T-cell (primary cell): ENCODE measurements at places on chromosomes 12 and 14. TPM values are rescaled to one million over a fixed set of nuclear protein-coding genes. Genes with fewer than 3 reads are reported as not detected.

GRCh38 chr14:58813745-58814144 is 176.0 kb downstream of the DACT1 start:
- no peak overlapping the region for H3K27ac ChIP-seq
- no peaks in the 10 kb centered on the region for H3K36me3 ChIP-seq
- no peak overlapping the region for H3K4me3 ChIP-seq
- H3K27me3 ChIP-seq = peaks cover 3% of the 10 kb centered on the region

- no peaks in the 10 kb centered on the region for H3K27me3 ChIP-seq
- H3K36me3 ChIP-seq = no peaks in the 10 kb centered on the region
- no peaks in the 10 kb centered on the region for H3K4me1 ChIP-seq
- H3K4me3 ChIP-seq = no peak overlapping the region
- no peak for DNase-seq
Observed at GRCh38 chr12:650983-651382, 12.3 kb downstream of the NINJ2 start.

- H3K27ac ChIP-seq = no peak overlapping the region
- DNase-seq = no peak
- peaks cover 3% of the 10 kb centered on the region for H3K36me3 ChIP-seq
Observed at GRCh38 chr12:119666900-119667576, 895 bp upstream of the PRKAB1 start.

Gene ETV6
- 35.4 TPM for total RNA-seq

Gene PAH
- 0.82 TPM for total RNA-seq

Gene SAMD15
- 0.40 TPM for total RNA-seq

Gene HVCN1
- 6.0 TPM for total RNA-seq

GRCh38 chr12:113874999-113875561 is 91.0 kb downstream of the RBM19 start:
- H3K4me1 ChIP-seq = no peaks in the 10 kb centered on the region
- no peaks in the 10 kb centered on the region for H3K27me3 ChIP-seq
- H3K4me3 ChIP-seq = no peak overlapping the region
- no peak overlapping the region for H3K27ac ChIP-seq
- DNase-seq = no peak
- peaks cover 25% of the 10 kb centered on the region for H3K36me3 ChIP-seq

DNA sequence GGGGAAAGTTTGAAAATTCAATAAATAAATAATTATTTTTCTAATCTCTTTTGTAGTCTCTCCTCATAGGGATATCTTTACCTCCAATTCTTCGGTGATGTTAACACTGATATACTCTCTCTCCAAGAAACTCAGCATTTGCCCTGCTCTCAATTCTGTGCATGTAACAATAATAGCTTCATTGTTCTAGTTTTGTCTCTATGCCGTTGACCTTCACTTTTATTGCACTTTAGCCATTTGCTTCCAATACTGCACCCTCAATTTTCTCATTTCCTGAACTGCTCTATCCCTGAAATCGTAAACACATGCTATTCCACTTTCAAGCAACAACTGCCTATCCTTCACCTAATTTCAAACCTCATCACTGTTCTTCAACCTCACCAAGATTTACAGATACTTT is 645.0 kb downstream of the C12orf50 start:
- no peak for DNase-seq
- H3K27me3 ChIP-seq = no peaks in the 10 kb centered on the region
- no peak overlapping the region for H3K4me3 ChIP-seq
- no peak overlapping the region for H3K27ac ChIP-seq

- H3K4me1 ChIP-seq = no peaks in the 10 kb centered on the region
- H3K27ac ChIP-seq = no peak overlapping the region
- H3K27me3 ChIP-seq = peaks cover 2% of the 10 kb centered on the region
- H3K4me3 ChIP-seq = no peak overlapping the region
- no peak for DNase-seq
Observed at GRCh38 chr14:74349757-74350156, 1.5 kb downstream of the VRTN start.

- H3K27ac ChIP-seq = no peak overlapping the region
- no peak overlapping the region for H3K4me3 ChIP-seq
- H3K4me1 ChIP-seq = no peaks in the 10 kb centered on the region
- H3K27me3 ChIP-seq = no peaks in the 10 kb centered on the region
- H3K36me3 ChIP-seq = no peaks in the 10 kb centered on the region
- no peak for DNase-seq
Observed at GRCh38 chr14:86815341-86815740, 1177.6 kb downstream of the GALC start.

Gene E2F7
- 0.20 TPM for total RNA-seq

DNA sequence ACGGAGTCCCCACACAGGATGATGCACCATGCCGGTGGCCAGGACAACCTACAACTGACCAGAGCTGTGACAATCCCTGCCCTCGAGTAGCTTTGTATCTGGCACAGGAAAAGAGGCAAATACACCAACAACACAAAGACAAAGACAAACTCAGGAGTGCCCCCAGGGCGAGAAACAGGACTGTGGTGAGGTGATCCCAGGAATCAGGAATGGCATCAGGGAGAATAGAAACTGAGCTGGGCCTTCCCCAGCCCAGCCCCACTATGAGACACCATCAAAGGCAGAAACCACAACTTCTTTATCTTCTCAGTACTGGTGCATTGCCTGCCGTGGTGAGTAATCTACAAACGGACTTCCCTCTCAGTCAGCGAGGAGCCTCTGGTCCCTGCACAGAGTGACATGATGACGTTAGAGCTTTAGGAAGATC is 157.7 kb downstream of the TTC7B start:
- H3K36me3 ChIP-seq = no peaks in the 10 kb centered on the region
- no peaks in the 10 kb centered on the region for H3K27me3 ChIP-seq
- no peak for DNase-seq
- no peak overlapping the region for H3K27ac ChIP-seq
- H3K4me1 ChIP-seq = peaks cover 3% of the 10 kb centered on the region

DNA sequence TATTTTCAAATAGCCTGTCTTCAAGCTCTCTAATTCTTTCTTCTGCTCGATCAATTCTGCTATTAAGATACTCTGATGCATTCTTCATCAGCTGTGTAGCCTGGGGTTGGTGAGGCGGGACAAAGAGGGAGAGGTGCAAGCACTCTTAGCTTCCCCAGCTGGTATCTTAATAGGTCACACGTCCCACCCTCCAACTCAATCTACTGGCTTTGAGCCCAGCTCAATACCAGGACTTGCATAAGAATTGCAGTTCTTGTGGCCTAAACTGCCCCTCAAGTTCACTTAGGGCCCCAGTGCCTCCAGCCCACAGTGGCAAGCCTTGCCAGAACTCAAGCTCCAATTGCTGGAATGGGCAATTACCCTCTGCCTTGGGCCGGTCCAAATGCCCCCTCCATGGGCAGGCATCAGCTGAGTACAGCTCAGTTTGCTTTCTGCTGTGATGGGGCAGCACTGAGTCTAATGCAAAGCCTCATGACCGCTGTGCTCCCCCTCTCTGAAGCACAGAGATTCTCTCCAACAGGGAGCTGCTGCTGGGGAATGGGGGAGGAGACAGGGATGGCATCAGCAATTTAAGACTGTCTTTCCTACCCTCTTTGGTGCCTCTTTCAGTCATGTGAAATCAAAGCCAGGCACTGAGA is 5.6 kb upstream of the SPATA7 start:
- DNase-seq = no peak
- H3K27ac ChIP-seq = no peak overlapping the region
- H3K4me1 ChIP-seq = no peaks in the 10 kb centered on the region
- H3K4me3 ChIP-seq = no peak overlapping the region
- no peaks in the 10 kb centered on the region for H3K36me3 ChIP-seq
- no peaks in the 10 kb centered on the region for H3K27me3 ChIP-seq

Gene HDAC7
- 142 TPM for total RNA-seq

DNA sequence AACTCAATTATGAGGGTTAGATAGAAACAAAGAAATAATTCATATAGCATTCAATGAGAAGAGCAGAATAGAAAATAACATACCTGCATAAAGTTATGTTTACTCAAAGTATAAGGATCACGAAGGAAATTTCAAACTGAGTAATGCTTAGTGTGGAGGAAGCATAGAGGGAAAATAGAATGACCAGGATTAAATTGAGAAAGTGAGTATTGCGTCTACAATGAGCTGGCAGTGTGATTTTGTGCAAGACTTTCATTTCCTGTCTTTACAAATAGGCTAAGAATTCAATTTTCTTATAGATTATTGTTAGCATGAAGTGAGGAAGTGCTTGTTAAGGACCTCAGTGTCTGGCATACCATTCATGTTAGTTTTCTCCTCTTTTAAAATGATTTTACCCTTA is 12.0 kb downstream of the ADGRD1 start:
- H3K27me3 ChIP-seq = peaks cover 15% of the 10 kb centered on the region
- no peak overlapping the region for H3K27ac ChIP-seq
- H3K4me1 ChIP-seq = no peaks in the 10 kb centered on the region
- no peak for DNase-seq
